ENCODE measurements at places on chromosomes 5 and 9. TPM values are rescaled to one million over a fixed set of nuclear protein-coding genes. Genes with fewer than 3 reads are reported as not detected.

DNA sequence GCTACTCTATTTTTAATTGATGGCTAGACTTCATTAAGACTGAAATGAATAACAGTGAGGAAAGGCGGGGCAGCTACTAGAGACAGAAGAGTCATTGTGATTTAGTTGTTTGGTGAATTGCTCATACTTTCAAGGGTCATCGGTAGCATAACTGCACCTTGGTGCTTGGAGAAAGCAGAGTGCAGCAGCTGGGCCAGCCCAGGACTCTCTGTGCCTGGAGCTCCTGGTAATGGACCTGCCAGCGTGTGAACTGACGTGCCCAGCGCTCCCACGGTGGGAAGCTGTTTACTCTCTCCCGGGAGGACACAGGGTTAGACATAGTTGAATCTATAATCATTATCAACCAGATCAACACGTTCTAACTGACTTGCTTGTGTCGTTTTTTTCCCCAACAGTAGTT is 42.9 kb downstream of the LURAP1L start:
- DNase-seq: no peak

DNA sequence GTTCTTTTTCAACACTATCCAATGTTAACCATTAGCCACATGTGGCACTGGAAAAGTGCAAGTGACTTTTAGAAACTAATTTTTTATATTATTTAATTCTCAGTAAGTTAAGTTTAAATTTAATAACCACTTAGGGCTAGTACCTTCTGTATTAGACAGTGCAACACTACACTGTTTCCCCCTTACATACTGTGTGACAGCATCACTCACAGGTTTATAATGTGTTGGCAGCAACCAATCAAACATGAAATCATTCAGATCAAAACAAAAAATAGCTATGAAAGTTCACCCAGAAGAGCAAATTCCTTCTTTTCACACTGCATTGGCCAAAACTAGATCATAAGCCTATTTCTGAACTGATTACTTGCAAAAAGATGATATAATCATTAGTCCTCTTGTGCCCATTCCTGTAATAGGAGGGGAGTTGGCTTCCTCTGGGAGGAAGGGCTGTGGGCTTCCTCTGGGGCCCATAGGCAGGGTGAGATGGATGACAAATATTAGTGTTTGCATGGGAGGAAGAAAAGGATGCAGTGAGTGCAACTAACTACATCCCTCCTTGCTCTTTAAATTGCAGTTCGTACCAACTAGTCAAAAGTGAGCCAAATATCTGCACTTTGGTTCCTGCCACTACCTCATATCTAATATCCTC is 708.1 kb upstream of the RGMB start:
- no peak for DNase-seq

DNA sequence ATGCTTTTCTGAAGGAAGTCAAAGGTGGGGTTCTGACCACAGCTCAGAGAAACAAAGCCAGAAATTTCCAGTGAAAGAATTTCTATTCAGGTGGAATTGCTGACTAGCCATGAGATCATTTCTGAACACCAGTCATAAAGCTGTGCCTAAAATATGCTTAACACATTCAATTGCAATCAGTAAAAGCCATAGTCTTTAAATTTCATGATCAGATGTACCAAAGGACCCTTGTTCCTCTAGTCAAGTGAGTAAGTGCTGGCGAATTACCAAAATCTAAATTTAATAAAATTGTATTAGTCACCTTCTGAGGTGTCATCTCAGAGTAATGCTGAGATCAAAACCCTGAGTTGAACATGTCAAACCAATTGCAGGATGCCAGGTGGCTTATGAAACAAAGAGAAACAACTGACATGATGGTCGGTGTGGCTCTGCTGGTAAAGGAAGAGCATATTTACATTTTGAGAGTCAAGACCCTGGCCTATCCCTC is 334.2 kb upstream of the CCNH start:
- DNase-seq: no peak

DNA sequence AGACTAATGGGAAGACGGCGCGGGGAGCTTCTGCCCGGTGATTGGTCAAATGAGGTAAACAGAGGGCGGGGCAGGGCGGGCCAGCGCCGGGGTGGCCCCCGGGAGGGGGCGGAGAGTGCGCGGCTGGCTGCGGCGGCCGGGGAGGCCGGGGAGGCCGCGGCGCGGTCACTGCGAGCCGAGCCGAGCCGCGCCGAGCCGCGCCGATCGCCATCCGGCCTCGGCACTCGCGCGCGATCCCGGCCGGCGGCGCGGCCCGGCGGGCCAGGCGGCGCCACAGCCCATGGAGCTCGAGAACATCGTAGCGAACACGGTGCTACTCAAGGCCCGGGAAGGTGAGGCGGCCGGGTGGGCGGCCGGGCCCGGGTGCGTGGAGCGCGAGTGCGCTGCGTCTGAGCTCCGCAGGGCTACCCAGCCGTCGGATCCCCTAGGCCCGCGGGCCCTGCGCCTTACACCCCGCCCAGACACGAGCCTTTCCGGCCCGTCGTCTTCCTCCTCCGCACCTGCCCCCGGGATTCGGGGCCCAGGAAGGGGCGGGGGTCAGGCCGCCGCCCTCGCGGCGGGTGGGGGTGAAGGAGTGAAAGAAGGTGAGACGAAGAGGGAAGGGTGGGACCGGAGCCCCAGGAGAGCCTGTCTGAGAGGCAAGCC is at the start of gene GRK6:
Gene GRK6, plus strand, starts transcription at position 111 of the 645 bp plus-strand sequence. Its CDS starts 170 bp downstream, at position 281.
- DNase-seq: peak; percentile 82

DNA sequence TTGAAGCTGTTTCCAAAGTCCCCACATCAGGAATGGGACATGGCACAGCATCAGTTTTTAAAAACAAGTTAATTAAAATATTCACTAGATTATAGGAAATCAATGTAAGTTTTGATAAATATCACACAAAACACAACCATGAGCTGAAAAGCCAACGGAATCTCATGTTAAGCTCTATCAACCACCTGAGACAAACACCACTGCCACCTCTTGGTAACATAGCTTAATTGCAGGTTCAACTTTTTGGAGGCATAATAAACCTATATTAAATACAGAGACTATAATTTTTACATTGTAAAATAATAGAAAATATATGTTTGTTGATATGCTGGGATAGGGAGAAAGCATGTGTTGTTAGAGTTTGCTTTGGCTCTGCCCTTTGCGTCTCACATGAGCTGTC is 126.1 kb downstream of the SV2C start:
- no peak for DNase-seq

GRCh38 chr5:115616892-115617291 is 8.9 kb downstream of the TMED7 start:
- DNase-seq: no peak

- DNase-seq: no peak
Observed at GRCh38 chr5:150587856-150588595, 52.4 kb upstream of the SYNPO start.

DNA sequence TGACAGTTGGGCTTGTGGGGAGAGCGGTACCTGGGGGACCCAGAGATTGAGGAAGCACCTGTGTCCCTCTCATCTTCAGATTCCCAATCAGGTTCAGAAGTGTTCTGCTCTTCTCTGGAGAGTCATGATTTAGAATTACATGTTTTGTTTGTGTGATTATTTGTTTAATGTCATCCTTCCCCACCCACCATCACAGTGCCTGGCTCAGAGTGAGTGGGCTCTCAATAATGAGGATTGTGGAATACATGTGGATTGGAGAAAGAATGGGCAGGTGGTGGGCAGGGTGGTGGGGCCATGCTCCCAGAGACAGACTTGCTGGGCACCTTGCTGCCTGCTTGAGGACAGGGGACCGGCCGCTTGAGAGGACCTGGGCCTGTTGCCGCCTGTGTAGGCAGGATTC is 88.0 kb downstream of the PPARGC1B start:
- no peak for DNase-seq

DNA sequence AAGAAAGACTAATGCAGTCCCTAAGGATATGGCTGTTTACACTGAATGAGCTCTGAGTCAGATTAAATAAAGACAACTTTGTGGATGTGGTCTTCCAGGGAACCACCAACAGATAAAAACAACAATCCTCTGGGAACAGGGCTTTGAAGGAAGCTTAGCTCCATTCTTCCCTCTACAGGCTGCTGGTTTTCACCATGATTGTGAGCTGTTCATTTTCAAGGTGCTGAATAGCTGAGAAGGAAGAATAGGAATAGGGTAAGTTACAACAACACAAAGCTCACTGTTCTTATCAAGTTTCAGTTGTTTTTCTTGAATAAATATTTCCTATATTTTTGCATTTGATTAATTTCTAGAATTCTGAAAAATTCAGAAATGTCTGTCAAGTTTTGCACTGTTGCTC is 25.9 kb upstream of the PTAR1 start:
- DNase-seq: no peak

GRCh38 chr9:100269656-100270055 is 83.1 kb downstream of the TEX10 start:
- no peak for DNase-seq

- no peak for DNase-seq
Observed at GRCh38 chr5:124741711-124742496, 4.5 kb downstream of the ZNF608 start.

DNA sequence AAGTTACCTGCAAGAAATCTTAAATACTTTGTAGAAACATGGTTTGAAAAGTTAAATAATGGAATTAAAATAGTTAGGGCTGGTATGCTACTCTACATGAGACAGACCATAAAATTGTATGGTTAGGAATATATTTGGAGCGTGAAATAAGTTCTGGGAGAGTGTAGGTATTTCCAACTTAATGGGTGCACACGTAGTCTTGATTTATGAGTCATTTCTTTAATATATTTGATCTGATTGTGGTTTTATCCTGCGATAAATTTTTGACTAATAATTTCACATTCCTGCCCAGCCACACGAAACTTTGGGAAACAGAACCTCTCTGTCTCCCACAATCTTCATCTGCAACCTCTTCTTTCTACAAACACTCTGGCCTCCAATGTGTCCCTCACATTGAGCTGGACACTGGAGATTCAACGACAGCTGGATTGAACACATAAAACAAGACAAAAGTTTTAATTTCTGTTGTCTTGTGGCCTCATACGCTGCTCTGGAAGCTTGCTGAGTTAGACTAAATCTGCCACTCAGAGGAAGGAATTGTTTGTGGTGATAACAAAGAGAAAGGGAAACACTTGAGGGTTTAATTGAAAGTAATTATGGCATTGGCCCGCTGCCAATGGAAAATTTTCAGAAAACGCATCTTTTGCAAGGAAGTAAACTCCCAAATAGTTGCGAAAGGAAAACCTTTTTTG is 201.8 kb upstream of the ZNF608 start:
- DNase-seq: no peak

DNA sequence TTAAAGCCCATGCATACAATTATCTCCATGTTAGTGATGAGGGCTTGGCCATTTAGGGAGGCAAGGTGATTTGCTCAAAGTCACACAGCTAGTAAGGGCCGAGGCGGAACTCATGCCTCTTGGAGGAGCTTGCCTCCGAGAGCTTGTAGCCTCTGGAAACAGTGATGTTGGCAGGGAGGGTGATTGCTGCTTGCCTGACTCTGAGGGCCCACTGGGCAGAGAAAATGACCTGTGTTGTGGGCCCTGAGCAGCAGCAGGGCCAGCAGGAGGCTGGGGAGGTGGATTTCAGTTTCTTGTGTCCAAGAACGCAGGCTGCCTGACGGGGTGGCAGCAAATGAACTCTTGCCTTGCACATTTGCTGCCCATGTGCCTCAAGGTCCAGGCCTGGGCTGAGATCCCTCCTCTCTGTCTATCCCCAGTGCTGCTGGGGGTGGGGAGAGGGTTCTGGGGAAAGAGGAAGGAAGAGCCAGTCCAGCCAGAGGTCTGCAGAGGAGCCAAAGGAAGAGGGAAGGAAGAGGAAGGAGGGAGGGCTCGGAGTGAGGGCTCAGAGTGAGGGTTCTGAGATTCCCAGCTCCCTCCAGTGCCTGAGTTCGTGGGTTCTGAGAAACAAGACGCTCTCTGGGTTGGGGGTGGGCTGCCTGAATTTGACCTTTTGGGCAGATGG is 16.2 kb upstream of the PTGS1 start:
- no peak for DNase-seq

DNA sequence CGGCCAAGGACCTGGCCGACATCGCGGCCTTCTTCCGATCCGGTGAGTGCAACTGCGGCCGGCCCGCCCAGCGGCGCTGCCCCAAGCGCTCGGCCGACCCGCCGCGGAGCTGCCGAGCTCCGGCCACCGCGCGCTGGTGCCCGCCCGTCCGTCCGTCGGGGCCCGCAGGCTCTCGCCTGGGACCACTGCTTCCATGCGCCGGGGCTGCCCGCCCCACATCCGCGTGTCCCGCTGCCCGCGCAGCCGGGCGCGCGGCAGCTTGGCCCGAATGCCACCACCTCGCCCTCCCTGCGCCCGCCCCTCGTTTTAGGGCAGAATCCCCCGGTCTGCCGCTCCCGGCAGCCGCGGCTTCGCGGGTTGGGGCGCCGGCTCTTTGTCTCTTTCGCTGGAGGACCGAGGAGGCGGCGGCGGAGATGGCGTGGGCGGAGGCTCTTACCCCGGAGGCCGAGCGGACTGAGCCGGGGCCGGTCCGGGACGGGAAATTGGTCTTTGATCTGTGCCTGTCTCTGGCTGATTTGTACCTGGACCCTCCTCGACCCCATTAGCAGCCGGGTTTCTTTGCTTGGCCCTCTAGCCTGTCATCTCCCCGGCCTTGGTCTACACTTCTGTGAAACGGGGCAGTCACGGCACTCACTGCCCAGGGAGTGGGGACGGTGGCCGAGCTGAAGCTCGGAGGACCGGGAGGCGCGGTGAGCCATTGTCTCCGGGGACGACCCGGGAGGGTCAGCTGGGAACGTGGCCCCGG is 871 bp downstream of the TRIO start:
- DNase-seq: no peak

DNA sequence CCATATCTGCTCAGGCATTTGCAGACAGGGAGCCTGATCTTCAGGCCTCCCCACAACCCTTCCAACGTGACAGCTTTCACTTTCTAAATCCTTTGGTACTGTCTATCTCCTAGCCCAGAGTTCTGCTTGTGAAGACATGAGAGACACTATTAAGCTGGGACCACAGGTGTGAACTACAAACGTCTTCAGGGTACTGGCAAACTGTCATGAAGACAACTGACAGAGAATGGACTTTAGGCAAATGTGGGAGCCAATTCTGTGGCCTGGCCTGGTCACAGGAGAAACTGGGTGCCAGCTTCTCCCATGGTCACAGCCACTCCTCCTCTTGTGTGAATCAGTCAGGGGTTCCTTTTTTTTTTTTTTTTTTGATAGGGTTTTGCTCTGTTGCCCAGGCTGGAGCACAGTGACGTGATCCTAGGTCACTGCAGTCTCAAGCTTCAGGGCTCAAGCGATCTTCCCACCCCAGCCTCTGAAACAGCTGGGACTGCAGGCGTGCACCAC is 10.4 kb downstream of the TRIM14 start:
- DNase-seq: peak; percentile 70

- DNase-seq: no peak
Observed at GRCh38 chr5:67291671-67292070, 95.1 kb upstream of the CD180 start.

GRCh38 chr5:91670563-91670962 is 287.4 kb upstream of the ARRDC3 start:
- DNase-seq: no peak

- no peak for DNase-seq
Observed at GRCh38 chr5:150329038-150329437, 26.3 kb upstream of the ARSI start.

The ACSL6 gene
- 21.5 TPM for total RNA-seq

The VCAN gene
- 0.39 TPM for total RNA-seq

The OBP2B gene
- total RNA-seq: not detected

The NR2F1 gene
- not detected for total RNA-seq

The CDC37L1 gene
- 8.9 TPM for total RNA-seq

All from activated CD8-positive, alpha-beta T cell treated with anti-CD3 and anti-CD28 coated beads, Interleukin-2, amount 10 ng/mL, durations not matched to agents 7 days and 5 days (primary cell).